ENCODE measurements at places on chromosomes 2 and 18. TPM values are rescaled to one million over a fixed set of nuclear protein-coding genes. Genes with fewer than 3 reads are reported as not detected.
A peak's percentile ranks its signal among the peaks of the same experiment; 100 is the strongest.

DLX1 gene
- not detected for total RNA-seq

GRCh38 chr2:43637030-43637803 is at the start of gene PLEKHH2:
Gene PLEKHH2, plus strand, starts transcription at chr2:43637260. Its CDS starts 7,414 bp downstream, at chr2:43644674.
- H3K27me3 ChIP-seq = no peaks in the 10 kb centered on the region
- H3K4me3 ChIP-seq = peak within 1 kb of the TSS; percentile 67
- peak; percentile 27 for DNase-seq
- H3K27ac ChIP-seq = peak within 1 kb of the TSS; percentile 71

DNA sequence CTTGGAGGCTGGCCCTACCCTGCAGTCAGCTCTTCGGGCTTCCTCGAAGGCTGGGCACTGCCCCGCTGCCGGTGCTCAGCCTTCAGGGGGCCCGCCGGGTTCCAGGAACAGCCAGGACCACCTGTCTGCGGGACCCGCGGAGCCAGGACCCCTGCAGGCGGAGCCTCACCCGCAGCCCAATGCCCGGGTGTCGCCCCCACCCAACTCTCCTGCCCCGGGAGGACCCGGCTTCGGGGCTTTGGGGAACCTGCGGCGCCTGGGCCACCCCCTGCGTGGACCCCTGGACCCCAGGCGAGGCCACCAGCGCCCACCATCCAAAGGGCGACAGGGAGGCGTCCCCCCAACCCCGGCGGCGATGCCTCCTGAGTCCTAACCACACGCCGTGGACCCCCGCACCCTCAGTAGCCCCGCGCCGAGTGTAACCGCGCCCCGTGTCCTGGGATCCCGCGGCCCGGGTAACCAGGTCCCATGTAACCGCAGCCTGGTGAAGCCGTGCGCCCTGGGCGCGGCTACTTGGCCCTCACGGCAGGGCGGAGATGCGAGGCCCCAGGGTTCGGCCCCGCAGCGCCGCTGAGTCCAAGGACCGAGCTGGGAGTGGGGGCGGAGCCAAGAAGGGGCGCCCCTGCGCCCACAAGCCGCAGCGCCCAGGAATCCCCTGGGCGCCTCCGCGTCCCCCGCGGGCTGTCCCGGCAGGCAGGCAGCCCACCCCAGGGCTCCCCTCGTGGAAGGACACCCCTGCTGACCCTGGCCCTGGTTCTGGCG is 11.0 kb upstream of the UBE2F start:
- no peak for DNase-seq
- H3K27me3 ChIP-seq = peaks cover 51% of the 10 kb centered on the region
- H3K4me3 ChIP-seq = peak overlapping the region; percentile 10
- no peaks in the 10 kb centered on the region for H3K36me3 ChIP-seq
- H3K4me1 ChIP-seq = peaks cover 12% of the 10 kb centered on the region
- H3K27ac ChIP-seq = no peak overlapping the region

DNA sequence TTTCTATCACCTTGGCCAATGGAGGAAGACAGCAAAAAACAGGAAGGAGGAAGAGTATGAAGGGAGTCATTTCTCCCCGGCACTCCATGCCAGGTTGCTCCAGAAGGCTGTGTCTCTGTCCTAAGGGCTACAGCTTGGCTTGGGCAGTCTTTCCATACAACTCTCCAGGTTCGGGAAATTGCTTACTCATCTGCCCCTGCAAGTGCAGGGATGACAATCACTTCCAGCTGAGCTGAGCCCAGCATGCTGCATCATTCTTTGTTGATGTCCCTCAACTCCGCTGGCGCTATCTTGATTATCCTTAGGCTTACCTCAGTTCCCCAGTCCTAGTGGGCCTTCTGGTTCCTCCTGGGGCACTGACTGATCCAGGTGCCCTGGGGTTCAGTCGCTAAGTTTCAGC is 86.9 kb upstream of the COPS8 start:
- H3K27ac ChIP-seq = peak overlapping the region; percentile 23
- peaks cover 17% of the 10 kb centered on the region for H3K27me3 ChIP-seq
- H3K36me3 ChIP-seq = no peaks in the 10 kb centered on the region
- DNase-seq = no peak
- no peak overlapping the region for H3K4me3 ChIP-seq
- H3K4me1 ChIP-seq = no peaks in the 10 kb centered on the region

- no peaks in the 10 kb centered on the region for H3K27me3 ChIP-seq
- no peaks in the 10 kb centered on the region for H3K4me1 ChIP-seq
- no peak overlapping the region for H3K27ac ChIP-seq
- H3K36me3 ChIP-seq = no peaks in the 10 kb centered on the region
Observed at GRCh38 chr2:240149943-240150784, 9.7 kb upstream of the OTOS start.

GRCh38 chr18:79950515-79951341 is 725 bp downstream of the SLC66A2 start:
- DNase-seq = no peak
- H3K36me3 ChIP-seq = no peaks in the 10 kb centered on the region
- no peaks in the 10 kb centered on the region for H3K27me3 ChIP-seq
- H3K27ac ChIP-seq = peak overlapping the region; percentile 93

DNA sequence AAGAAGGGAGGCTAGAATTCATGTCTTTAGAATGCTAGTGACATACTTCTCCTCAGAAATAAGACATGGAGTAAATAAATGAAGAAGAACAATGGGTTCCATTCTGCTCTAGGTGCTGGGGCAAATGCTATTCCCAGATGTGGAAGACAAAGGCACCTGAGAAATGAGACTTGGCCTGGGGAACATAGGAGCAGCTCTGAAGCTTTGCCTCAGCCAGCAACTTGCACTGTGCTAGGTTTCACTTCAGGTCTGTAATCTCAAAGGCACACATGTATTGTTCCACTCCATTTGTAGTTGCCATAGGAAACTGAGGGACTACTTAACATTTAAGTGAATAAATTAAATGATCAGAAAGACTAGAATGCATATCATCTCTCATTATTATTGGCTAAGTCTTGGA is 538.9 kb upstream of the REG3G start:
- no peaks in the 10 kb centered on the region for H3K36me3 ChIP-seq
- no peaks in the 10 kb centered on the region for H3K27me3 ChIP-seq
- H3K27ac ChIP-seq = no peak overlapping the region
- no peak for DNase-seq
- no peak overlapping the region for H3K4me3 ChIP-seq
- H3K4me1 ChIP-seq = no peaks in the 10 kb centered on the region

DNA sequence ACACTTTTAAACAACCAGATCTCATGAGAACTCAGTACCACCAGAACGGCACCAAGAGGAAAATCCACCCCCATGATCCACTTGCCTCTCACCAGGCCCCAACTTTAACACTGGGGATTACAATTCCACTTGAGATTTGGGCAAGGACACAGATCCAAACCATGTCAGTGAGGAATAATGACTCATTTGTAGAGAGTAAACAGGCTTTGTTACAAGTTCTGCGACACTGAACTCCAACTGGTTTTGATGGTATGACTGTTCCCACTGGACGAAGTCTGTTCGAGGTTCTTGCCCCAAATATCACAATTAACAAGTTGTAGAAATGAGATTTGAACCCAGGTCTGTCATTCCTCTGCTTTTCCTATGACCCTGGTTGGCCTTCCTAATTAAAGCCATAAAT is 718.1 kb upstream of the ID2 start:
- DNase-seq = no peak
- no peak overlapping the region for H3K27ac ChIP-seq
- H3K4me1 ChIP-seq = no peaks in the 10 kb centered on the region
- H3K27me3 ChIP-seq = no peaks in the 10 kb centered on the region

GRCh38 chr2:8767324-8767723 is 70.1 kb downstream of the KIDINS220 start:
- no peak overlapping the region for H3K4me3 ChIP-seq
- H3K36me3 ChIP-seq = peaks cover 9% of the 10 kb centered on the region
- DNase-seq = no peak
- H3K27me3 ChIP-seq = no peaks in the 10 kb centered on the region
- H3K27ac ChIP-seq = no peak overlapping the region

- H3K27ac ChIP-seq = no peak overlapping the region
- no peaks in the 10 kb centered on the region for H3K27me3 ChIP-seq
- no peaks in the 10 kb centered on the region for H3K4me1 ChIP-seq
- no peak overlapping the region for H3K4me3 ChIP-seq
- no peak for DNase-seq
Observed at GRCh38 chr2:42186945-42187632, 17.9 kb downstream of the EML4 start.

EVX2 gene
- total RNA-seq = not detected

DNA sequence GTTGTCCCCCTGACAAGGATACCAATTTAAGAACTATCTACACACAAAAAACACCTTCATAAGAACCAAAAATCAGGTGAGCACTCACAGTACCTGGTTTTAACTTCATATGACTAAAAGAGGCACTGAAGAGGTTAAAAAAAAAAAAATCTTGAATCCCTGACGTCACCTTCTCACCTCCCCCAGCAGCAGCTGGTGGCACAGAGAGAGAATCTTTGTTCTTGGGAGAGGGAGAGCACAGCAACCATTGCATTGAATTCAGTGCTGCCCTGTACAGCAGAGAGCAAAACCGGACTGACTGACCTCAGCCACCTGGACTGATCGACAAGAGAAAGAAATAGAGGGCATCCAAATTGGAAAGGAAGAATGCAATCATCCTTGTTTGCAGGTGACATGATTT is 566.0 kb downstream of the TMX3 start:
- DNase-seq = no peak
- no peaks in the 10 kb centered on the region for H3K4me1 ChIP-seq
- H3K27me3 ChIP-seq = no peaks in the 10 kb centered on the region
- no peak overlapping the region for H3K4me3 ChIP-seq
- H3K36me3 ChIP-seq = no peaks in the 10 kb centered on the region

PPP1R1C gene
- total RNA-seq = 9.2 TPM

- H3K27ac ChIP-seq = no peak overlapping the region
- H3K36me3 ChIP-seq = no peaks in the 10 kb centered on the region
- no peak for DNase-seq
- no peak overlapping the region for H3K4me3 ChIP-seq
- H3K27me3 ChIP-seq = no peaks in the 10 kb centered on the region
- H3K4me1 ChIP-seq = no peaks in the 10 kb centered on the region
Observed at GRCh38 chr18:48634491-48634890, 95.7 kb downstream of the CTIF start.

KCNK3 gene
- total RNA-seq = 0.73 TPM

DNA sequence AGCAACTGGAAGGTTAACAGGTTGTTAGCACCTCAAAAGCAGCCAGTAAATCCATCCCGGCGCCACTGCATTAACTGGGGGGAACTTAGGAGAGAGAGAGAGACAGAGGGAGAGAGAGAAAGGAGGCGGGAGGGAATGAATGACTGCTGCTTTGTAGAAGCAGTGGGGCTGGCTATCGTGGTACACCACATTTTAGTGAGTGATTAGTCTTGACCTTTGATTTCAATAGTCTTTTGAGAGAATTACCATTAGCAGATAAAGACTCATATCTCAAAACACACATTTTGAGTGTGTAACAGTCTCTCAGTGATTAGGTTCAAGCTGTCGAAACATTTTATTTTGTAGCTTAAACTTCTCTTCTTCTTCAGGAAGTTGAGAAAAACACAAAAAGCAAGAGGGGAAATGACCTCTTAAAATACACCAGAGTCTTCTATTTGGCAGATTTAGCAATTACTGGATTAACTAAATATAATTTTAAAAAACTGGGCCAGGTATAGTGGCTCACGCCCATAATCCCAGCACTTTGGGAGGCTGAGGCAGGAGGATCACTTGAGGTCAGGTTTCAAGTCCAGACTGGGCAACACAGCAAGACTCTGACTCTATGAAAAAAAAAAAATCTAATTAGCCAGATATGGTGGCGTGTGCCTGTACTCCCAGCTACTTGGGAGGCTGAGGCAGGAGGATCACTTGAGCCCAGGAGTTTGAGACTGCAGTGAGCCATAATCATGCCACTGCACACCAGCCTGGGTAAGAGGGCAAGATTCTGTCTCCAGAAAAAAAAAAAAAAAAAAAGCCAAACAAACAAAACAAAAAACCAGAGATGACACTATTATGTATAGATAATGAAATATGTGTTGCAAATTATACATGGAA is 22.0 kb upstream of the PNO1 start:
- H3K4me1 ChIP-seq = no peaks in the 10 kb centered on the region
- peaks cover 84% of the 10 kb centered on the region for H3K36me3 ChIP-seq

PSD4 gene
- 47.7 TPM for total RNA-seq

OR6B2 gene
- not detected for total RNA-seq

- no peak overlapping the region for H3K4me3 ChIP-seq
- H3K27ac ChIP-seq = no peak overlapping the region
- no peak for DNase-seq
- no peaks in the 10 kb centered on the region for H3K36me3 ChIP-seq
- H3K4me1 ChIP-seq = no peaks in the 10 kb centered on the region
Observed at GRCh38 chr18:41042866-41043265, 912.2 kb upstream of the PIK3C3 start.

GRCh38 chr2:106304612-106305184 is 110.6 kb upstream of the UXS1 start:
- H3K27ac ChIP-seq = no peak overlapping the region
- no peak overlapping the region for H3K4me3 ChIP-seq
- no peaks in the 10 kb centered on the region for H3K27me3 ChIP-seq
- H3K36me3 ChIP-seq = no peaks in the 10 kb centered on the region
- DNase-seq = no peak

Measured in esophagus squamous epithelium (tissue), 5 donors.